ENCODE measurements at places on chromosomes 6 and 20. TPM values are rescaled to one million over a fixed set of nuclear protein-coding genes. Genes with fewer than 3 reads are reported as not detected.

Gene MEI4
- 2.6 TPM for total RNA-seq

Gene RPL10A
- 1,451 TPM for total RNA-seq

Gene PHACTR1
- 8.6 TPM for total RNA-seq

Gene SLC12A5
- 8.8 TPM for total RNA-seq

Gene HCRTR2
- total RNA-seq: not detected

Gene CCM2L
- total RNA-seq: 1.5 TPM

Gene PABPC1L
- 219 TPM for total RNA-seq

Gene CLIC5
- 28.4 TPM for total RNA-seq

Gene KCNG1
- total RNA-seq: 7.8 TPM

Gene FAM209B
- not detected for total RNA-seq

GRCh38 chr6:6407071-6407741 lies 86.7 kb upstream of the F13A1 start:
- no peak overlapping the region for H3K27ac ChIP-seq
- no peak overlapping the region for H3K4me3 ChIP-seq
- no peaks in the 10 kb centered on the region for H3K4me1 ChIP-seq

- H3K36me3 ChIP-seq: no peaks in the 10 kb centered on the region
- H3K4me3 ChIP-seq: no peak overlapping the region
- no peak for DNase-seq
- H3K4me1 ChIP-seq: peaks cover 10% of the 10 kb centered on the region
- H3K27me3 ChIP-seq: no peaks in the 10 kb centered on the region
- peak overlapping the region; percentile 33 for H3K27ac ChIP-seq
These were observed 33.5 kb downstream of the TPBG start for GRCh38 chr6:82396964-82397751.

DNA sequence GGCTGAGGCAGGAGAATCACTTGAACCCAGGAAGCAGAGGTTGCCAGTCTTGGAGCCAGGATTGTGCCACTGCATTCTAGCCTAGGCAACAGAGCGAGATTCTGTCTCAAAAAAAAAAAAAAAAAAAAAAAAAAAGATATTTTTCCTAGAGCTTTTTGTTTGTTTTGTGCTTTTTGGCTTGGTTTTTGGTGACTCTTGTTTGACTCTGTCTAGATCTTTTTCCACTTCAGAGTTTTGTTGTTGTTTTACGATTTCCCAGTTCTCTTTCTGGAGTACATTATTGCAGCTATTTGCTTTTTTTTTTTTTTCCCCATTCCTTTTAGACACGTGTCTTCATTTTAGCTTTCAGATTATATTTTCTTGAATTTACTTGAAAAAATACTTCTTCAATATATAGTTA lies 67.0 kb upstream of the AKAP12 start:
- peaks cover 18% of the 10 kb centered on the region for H3K27me3 ChIP-seq
- no peaks in the 10 kb centered on the region for H3K36me3 ChIP-seq
- H3K4me1 ChIP-seq: no peaks in the 10 kb centered on the region
- H3K4me3 ChIP-seq: no peak overlapping the region
- H3K27ac ChIP-seq: no peak overlapping the region

DNA sequence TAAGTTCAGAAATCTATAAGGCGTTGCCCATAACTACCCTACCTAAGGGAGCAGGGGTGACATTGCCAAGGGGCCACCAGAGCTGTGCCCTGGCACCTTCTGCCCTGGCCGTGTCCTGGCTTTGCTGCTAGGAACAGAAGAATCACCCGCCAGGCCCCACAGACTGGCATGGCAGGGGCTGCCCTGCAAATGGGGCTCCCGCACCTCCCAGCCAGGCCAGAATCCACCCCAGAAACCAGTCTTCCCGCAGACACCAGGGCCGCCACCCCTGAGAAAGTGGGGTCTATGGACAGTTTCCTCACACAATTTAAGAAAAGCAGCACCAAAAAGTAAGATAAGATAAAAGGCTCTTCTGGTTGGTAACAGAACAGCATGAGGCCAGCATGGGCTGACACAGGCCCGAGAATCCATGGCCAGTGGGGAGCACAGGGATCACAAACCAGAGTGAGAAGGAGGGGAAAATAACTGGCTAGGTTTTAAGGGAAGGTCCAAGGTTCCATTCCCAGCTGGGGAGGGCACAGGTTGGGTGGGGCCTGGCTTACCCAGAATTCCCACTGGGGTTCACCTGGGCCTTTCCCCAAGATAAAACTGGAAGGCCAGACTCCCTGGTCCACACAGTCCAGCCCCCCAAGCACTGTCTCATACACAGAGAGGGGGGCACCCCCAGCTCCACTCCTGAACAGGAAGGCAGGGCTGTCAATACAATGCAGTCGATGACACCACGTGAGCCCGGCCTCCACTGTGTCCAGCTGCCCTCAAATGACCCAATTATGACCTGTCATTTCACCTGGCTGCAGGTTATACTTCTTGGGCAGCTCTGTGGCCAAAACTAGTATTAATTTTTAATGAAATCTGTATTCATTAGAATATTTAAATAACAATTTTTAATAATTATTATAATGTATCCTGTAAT lies 59.4 kb downstream of the PYGB start:
- peaks cover 2% of the 10 kb centered on the region for H3K36me3 ChIP-seq
- H3K4me3 ChIP-seq: no peak overlapping the region
- peak overlapping the region; percentile 43 for H3K27ac ChIP-seq
- DNase-seq: no peak
- H3K4me1 ChIP-seq: peaks cover 8% of the 10 kb centered on the region

- H3K4me3 ChIP-seq: peak overlapping the region; percentile 80
- peak overlapping the region; percentile 87 for H3K27ac ChIP-seq
- H3K27me3 ChIP-seq: no peaks in the 10 kb centered on the region
- H3K4me1 ChIP-seq: peaks cover 16% of the 10 kb centered on the region
These were observed 525 bp downstream of the NCOA7 start for GRCh38 chr6:125791151-125791819.

DNA sequence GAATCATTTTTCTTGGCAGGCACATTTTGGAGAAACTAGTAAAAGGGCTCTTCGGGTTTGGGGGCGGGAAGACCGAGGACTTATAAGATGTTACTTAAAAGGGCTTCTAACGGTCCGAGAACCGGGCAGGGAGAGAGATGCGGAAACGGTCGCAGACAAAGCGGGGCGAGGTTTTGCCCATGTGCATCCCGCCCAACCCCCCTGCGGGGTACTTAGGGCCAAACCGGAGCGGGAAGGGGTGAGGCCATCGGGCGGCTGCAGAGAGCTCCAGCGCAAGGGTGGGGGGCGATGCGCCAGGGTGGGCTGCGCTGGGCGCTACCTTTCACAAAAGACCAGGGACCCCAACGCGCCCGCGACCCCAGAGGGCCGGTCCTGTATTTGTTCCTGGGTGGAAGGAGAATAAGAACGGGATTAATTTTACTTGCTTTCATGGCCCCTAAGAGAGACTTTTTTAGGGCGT lies 616 bp downstream of the TUBB start:
- peaks cover 50% of the 10 kb centered on the region for H3K4me1 ChIP-seq
- H3K27ac ChIP-seq: peak overlapping the region; percentile 98
- peaks cover 37% of the 10 kb centered on the region for H3K36me3 ChIP-seq
- peak; percentile 42 for DNase-seq

GRCh38 chr6:149118737-149119653 lies 198.5 kb upstream of the TAB2 start:
- no peak overlapping the region for H3K4me3 ChIP-seq
- H3K4me1 ChIP-seq: no peaks in the 10 kb centered on the region
- DNase-seq: no peak
- H3K27me3 ChIP-seq: peaks cover 8% of the 10 kb centered on the region

DNA sequence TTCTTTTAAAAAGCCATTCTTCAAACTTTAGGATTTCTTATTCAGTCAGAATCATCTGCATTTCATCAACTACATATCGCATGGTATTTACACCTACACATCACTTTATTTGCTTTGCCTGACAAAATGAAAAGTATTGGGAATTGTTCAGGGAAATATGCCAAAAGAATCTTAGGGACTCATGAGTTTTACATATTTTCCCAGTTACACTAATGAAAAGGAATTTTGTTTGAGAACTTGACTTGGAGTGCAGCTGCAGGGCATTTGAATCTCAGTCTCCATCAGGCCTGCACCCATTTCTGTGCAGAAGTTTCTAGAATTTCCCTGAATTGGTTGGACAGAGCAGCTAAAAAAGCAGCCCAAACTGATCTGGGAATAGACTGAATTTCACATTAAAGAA lies 65.3 kb downstream of the MTHFD1L start:
- H3K4me3 ChIP-seq: no peak overlapping the region
- H3K36me3 ChIP-seq: peaks cover 7% of the 10 kb centered on the region
- no peaks in the 10 kb centered on the region for H3K27me3 ChIP-seq
- H3K4me1 ChIP-seq: peaks cover 3% of the 10 kb centered on the region
- no peak overlapping the region for H3K27ac ChIP-seq
- no peak for DNase-seq

GRCh38 chr20:37992802-37993409 lies 40.4 kb downstream of the TTI1 start:
- H3K4me3 ChIP-seq: no peak overlapping the region
- H3K27me3 ChIP-seq: no peaks in the 10 kb centered on the region
- H3K4me1 ChIP-seq: peaks cover 17% of the 10 kb centered on the region
- H3K27ac ChIP-seq: no peak overlapping the region

DNA sequence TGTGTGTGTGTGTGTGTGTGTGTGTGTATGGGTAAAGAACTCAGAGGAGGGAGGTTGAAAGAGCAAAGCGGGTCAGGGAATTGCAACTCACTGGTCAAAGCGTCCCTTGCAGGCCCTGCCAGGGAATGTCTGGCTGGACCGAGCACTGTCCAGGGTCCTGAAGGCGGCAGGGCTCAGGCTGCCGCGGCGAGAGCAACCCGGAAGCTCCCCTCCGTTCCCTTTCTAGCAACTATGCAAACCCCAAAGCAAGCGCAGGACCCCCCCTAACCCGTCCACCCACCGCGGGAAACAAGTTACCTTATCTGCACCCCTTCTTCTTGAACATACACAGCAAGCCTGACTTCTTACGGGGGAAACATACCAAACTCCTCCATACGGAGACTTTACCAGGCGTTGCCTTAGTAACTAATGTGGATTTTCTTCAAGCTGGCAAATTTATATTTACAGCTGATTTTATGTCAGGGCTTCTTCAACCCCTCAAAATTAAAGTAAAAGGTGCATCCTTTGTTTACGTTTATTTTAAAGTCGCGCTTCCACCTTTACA lies 538 bp upstream of the GRM1 start:
- H3K4me3 ChIP-seq: peak overlapping the region; percentile 49
- peaks cover 53% of the 10 kb centered on the region for H3K27me3 ChIP-seq
- no peak overlapping the region for H3K27ac ChIP-seq
- peaks cover 6% of the 10 kb centered on the region for H3K4me1 ChIP-seq
- H3K36me3 ChIP-seq: no peaks in the 10 kb centered on the region
- peak; percentile 79 for DNase-seq

- no peak for DNase-seq
- peaks cover 3% of the 10 kb centered on the region for H3K27me3 ChIP-seq
- peaks cover 10% of the 10 kb centered on the region for H3K36me3 ChIP-seq
These were observed 6.1 kb downstream of the MDFI start for GRCh38 chr6:41644297-41644879.

DNA sequence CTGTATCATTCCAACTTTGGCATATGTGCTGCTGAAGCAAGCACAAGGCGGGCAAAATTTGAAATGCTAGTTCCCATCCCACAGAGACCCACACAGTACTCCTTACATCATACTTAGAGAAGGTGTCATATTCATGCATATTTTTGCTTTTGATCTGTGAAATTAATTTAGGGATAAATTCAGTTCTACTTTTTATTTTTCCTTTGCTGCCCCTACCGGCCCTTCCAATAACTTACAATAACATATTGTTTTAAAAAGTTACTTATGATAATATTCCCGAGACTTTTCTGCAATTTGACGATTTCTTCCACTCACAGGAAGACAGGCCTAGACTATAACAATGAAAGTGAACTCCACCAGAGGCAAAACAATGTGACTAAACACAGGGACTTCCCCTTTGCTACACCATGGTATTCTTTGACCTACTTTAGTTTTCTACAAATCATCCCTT lies 35.0 kb downstream of the SESN1 start:
- H3K36me3 ChIP-seq: no peaks in the 10 kb centered on the region
- no peak overlapping the region for H3K27ac ChIP-seq
- no peaks in the 10 kb centered on the region for H3K27me3 ChIP-seq
- DNase-seq: no peak

GRCh38 chr6:77624515-77624914 lies 28.3 kb upstream of the MEI4 start:
- no peaks in the 10 kb centered on the region for H3K27me3 ChIP-seq
- DNase-seq: no peak
- peaks cover 7% of the 10 kb centered on the region for H3K36me3 ChIP-seq
- no peak overlapping the region for H3K4me3 ChIP-seq

All from progenitor cell of endocrine pancreas (in vitro differentiated cells).